ENCODE measurements at places on chromosomes 1 and 21. TPM values are rescaled to one million over a fixed set of nuclear protein-coding genes. Genes with fewer than 3 reads are reported as not detected.

- DNase-seq: no peak
Observed at GRCh38 chr1:44220001-44220751, 6.9 kb downstream of the DMAP1 start.

DNA sequence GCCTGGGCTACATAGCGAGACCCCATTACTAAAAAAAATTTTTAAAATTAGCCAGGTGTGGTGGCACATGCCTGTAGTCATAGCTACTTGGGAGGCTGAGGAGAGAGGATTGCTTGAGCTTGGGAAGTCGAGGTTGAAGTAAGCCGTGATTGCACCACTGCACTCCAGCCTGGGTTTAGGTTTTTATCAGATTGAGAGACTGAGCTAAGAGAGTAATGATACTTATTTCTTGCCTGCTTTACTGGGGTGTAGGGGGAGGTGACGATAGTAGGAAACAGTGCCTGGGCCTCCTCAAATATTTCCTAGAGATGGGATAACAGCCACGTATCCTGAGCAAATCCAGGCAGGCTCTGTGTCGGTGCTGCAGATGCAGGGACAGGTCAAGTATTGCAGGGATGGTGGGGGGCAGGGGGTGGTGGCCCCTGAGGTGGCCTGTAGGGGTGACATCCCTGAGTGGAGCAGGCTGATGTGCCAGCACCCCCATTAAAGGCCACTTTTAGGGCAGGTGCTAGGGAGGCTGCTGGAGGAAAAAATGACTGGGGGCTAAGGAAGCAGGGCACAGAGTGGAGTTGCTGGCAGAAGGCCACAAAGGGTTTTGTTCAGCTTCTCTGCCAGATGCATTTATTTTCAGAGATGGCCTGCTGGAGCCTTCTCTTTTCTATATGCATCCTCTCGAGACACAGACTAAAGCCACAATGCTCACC lies 130.5 kb downstream of the RHOU start:
- DNase-seq: no peak

DNA sequence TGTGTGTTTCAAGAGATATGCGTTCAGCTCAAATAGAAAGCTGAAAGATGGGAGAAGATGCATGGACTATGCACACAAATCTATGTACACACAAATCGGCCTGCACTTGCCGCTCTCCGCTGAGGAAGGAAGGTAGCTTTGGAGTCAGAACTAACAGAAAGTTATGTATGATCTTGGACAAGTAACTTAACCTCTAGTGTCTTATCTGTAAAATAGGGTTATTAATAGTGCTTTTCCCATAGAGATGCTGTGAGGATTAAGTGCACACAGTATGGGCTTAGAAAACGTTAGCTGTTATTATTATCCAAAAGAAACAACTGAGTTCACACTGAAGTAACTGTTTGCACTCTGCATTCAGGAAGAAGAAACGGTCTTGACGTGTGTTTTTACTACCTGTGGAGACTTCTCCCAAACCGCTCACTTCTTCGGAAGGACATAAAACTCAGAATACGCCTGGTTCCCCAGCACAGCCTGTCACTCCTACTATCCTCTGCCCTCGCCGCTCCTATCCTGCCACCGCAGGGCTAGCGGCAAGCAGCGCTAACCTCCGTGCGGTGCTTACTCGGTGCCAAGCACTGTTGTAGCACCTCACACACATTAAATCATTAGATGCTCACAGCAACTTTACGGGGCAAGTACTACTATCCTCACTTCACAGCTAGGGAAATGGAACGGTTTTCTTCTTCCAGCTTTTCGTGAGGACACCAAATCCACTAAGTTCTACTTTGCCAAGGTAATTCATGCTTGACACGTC lies 1.3 kb downstream of the TGFBR3 start:
- DNase-seq: no peak

Gene PEA15
- 102 TPM for total RNA-seq

DNA sequence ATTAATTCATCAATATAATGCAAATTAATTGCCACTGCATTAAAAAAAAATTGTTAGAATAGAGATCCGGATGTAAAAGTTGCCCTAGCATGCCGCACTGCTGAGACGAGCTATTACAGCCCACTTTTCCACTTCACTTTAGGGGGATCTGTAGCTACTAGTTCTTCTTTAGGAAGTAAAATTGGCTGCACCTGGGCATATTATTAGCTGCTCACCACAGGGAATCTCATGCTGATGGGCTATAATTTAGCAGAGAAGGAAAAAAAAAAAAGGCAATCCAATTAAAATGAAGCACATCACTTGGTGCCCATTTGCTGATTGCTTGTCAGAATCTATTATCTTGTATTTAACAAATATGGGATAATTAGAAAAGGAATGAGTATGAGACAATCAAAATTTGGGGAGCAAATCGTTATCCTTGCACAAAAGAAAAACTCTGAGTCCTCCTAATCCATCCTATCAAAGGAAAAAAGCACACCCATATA lies 233.4 kb downstream of the DSCAM start:
- no peak for DNase-seq

DNA sequence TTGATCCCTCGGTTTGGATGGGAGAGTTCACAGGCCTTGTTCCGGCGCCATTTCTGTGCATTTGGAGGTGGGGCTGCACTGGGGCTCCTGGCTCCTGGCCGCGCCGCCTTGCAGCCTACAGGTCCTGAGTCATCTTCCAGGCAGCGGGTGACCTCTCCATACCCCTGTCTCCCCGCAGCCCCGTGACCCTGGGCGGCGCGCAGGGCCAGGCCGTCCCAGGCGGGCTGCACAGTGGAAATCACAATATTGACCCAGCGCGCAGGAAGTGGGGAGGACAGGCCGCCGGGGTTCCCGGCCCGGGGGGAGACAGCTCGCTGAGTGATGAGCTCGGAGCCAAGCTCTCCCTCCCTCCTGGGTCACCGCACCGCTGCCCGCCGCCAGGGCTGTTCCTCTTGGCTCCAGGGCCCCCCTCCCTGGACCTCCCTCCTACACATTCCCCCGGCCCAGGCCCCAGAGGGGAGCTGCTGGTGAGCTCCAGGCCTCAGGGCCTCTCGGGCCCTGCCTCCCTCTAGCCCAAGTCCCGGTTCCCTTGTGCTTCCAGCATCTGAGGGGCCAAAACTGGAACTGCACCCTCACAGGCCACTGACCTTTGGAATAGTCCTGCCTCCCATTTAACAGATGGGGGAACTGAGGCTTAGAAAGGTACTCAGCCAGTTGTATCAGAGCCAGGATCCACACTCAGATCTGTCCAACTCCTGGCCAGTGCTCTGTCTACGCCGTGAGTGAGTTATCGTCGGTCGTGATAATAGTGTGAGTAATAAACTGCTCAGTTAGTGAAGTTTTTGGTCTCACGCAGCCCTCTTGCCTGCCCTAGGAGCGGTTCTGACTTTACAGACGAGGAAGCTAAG lies 142.9 kb upstream of the WNT4 start:
- no peak for DNase-seq

Gene SYT6
- total RNA-seq: 0.84 TPM
